ENCODE measurements at places on chromosomes 5 and 9.

- DNase-seq, result no peak
These were observed 52.7 kb downstream of the ADAMTSL1 start for GRCh38 chr9:18526685-18527084.

GRCh38 chr5:10233505-10233904 is 16.2 kb downstream of the ATPSCKMT start:
- DNase-seq, result no peak

DNA sequence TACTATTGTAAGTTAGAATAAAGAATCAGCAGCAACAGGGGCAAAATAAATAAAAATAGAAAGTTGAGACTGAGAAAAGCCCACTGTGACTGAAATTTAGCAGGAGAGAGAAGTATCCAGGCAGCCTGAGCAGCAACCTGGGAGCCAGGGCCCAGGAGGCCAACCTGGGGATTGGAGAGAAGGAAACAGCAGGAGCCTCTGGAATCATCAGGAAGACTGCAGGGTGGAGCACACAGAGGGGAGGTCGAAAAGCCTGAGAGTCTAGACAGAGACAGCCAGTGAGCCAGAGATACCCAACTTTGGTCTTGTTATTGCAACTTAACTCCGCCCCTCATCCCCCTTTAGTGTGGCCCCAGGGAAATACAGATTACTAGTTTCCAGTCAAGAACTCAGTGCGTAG is 98.6 kb downstream of the SLC1A3 start:
- DNase-seq, result no peak

- DNase-seq, result no peak
These were observed 171.3 kb downstream of the GDNF start for GRCh38 chr5:37668524-37669047.

DNA sequence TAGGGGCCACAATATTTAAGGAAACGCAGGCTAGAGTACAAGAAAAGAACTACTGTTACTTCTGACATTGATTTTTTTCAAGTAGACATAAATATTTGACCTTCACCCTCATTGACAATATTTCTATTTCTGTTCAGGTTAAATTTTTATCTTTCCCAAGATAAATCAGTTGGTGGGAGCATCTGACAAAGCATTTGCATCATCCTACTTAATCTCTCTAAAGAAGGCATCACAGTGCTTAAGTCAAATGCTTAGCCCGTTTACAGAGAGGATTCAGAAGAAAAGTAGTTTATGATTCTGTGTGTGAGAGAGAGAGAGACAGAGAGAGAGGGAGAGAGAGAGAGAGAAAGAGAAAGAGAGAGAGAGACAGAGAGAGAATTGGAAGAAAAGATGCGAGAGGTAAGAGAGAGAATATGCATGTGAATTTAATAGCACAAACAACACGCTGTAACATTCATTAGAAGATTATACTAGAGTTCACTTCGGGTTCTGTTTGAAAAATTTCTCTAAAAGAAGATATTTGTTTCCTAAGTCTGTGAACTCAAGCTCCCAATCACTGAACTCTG is 1093.3 kb upstream of the CDH6 start:
- DNase-seq, result no peak

- DNase-seq, result no peak
These were observed 109.5 kb upstream of the NR4A3 start for GRCh38 chr9:99712214-99712613.

GRCh38 chr5:55037046-55037771 is 13.2 kb downstream of the GZMK start:
- no peak for DNase-seq

- DNase-seq, result no peak
These were observed 765.3 kb downstream of the MTRR start for GRCh38 chr5:8634219-8634618.

DNA sequence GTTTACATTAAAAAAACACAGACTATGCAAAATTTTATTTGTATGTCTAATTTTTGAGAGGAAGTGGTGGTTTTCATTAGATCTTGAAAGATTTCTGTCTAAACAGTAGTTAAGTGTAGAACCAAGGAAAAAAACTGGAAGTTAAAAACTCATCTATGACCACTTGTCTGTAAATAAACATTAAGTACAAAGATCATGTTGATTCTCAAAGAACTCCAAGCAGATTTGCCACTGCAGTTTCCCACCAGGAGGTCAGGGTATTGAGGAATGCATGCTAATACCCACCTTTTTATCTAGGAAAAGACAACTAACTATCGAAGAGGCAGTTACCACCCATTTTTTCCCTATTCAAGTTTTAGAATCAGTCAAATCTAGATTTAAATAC is 1.9 kb downstream of the STOM start:
- DNase-seq, result no peak

- DNase-seq, result no peak
These were observed 26.4 kb downstream of the THBS4 start for GRCh38 chr5:80061547-80061946.

GRCh38 chr5:31987985-31988710 is 186.0 kb downstream of the GOLPH3 start:
- no peak for DNase-seq

DNA sequence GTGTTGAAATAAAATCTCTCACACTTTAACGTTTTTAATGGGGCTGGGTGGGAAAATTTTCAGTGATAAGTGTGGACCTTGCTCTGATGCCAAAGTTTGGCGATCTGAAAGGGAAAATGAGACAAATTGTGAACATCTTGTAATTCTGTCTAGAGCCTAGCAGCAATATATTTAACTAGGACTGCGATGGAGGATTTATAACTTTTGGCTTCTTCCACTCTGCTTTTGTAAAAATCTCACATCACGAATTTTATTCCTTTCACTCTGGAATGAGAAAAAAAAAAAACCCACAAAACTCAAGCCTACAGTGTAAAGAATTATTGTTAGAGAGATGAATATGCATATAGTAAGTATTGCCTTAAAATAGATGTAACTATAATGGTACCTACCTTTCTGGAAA is 19.9 kb downstream of the CCNH start:
- DNase-seq, result no peak

GRCh38 chr9:72149231-72149975 is at the start of gene GDA:
Gene GDA (plus strand): TSS chr9:72149440. CDS start chr9:72149560, 120 bp downstream.
- no peak for DNase-seq

DNA sequence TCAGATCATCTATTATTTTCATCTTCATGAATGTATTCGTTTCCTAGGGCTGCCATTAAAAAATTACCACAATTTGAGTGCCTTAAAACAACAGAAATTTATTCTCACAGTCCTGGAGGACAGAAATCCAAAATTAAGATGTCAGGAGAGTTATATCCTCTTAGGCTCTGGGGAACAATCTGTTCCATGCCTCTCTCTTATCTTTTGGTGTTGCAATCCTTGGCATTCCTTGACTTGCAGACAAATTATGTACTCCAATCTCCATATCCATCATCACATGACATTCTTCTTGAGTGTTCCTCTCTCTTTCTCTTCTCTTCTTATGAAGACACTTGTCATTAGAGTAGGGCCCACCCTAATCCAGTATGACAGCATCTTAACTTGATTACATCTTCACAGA is 339.4 kb downstream of the EFNA5 start:
- no peak for DNase-seq

DNA sequence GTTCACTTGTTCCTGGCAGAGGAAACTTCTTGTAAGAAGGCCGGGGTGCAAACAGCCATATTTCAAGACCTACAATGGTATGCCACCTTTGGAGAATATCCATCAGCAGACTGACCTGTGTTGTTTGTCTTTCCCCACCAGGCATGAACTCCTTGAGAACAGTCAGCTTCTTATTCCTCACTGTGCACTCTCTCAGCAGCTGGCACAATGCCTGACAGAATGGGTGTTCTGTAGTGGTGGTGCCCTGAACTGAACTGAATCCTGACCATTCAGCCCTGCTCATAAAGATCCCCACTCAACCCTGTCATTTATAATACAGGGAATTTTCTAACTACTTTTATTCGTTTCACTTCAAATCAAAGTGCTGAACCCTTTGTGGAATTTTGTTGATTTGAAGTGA is 206.9 kb downstream of the COX7C start:
- DNase-seq, result no peak

DNA sequence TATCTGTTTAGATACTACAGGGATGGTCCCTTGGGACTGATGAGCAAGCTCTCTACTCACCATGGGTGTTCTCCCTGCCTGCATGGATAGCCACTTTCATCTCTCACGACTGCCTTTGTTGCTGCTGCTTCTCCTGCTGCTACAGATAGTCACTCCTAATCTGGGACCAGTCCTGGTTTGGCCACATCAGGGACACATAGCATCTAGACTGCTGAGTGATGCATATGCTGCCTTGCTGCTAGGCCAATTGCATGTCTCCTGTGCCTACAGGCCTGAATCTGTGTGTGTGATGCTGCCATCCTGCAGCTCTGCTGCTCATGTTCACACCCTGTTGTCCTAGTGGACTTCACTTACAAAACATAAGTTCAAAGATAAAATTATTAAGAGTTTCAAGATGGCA is 297.1 kb downstream of the HCN1 start:
- DNase-seq, result no peak

DNA sequence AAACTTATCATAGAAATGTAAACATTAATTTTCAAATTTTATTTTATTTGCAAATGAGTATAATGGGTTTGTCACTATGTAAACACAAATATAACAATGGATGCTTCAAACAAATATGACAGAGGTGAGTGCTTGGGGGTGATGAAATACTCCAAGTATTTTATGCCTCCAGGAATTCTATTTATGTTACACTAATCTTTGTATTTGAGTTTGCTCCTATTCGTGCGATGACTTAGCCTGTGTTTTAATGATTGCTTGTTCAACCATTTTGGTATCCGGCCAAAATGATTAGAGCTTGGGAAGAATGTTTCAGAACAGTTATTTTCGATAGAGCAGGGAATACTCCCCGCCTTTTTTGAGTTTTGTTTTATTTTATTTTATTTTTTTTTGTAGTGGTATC is 5.0 kb downstream of the DMRT2 start:
- DNase-seq, result no peak

DNA sequence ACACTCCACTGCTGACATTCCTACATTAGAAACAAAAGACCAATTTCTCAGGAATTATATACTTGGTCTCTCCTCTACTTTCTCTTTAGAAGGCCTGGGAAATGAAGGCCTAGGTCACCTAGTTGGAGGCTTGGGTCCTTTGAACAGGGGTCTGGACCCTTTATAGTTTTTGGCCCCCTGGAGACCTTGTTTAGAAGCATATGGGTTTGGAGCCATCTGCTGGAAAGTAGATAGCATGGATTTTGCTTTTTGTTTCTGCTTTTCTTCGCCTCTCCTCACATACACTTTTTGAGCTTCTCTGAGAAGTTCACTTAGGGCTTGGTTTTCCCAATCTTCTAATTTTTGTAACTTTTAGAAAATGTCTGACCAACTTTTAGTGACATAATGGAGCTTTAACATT is 67.1 kb upstream of the CDK20 start:
- no peak for DNase-seq

DNA sequence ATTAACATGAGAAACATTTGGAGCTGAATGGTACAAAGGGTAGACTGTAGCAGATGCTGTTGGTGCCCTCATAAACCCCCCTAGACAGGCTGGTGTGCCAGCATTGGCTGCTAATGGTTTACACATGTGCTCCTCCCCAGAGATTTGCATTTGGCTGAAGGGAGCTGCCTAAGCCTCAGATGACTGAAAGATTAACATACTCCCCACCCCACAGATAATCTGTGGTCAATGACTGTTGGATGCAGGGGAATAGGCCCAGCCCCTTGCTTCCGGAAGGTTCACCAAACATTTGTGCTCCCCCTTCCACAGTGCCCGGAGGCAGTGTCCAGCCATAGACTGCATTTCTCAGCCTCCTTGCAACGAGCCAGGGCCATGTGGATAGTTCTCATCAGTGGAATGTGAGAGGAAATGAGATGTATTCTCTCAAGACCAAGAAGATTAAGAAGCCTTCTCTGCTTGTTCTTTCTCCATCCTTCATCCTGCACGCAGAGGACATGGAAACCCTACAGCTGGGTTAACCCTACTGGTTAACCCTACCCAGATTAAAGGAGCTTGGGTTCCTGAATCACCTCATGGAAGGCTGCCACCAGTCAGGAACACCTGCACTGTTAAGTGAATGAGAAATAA is 79.6 kb downstream of the PHAX start:
- no peak for DNase-seq

GRCh38 chr5:68740226-68740910 is 353.4 kb upstream of the SLC30A5 start:
- no peak for DNase-seq

DNA sequence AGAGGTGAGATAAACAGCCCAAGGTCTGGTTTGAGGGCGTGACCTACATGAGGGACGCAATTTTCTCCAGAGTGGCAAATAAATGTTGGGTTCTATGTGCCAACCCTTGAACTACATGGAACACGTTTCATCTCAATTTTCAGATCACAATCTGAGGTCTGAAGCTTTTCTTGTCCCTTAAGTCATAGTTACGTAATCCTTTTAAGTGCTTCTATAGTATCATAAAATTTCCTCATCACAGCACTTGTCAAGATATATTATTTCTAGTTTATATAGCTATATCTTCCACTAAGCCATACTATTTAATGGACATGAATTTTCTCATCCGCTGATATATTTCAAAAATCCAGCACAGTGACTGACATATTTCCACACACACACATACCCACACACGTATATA is 53.1 kb upstream of the GRIN3A start:
- DNase-seq, result no peak

GRCh38 chr9:120571443-120572257 is 8.3 kb downstream of the CDK5RAP2 start:
- no peak for DNase-seq

GRCh38 chr5:108728566-108729241 is 19.0 kb upstream of the FER start:
- no peak for DNase-seq

DNA sequence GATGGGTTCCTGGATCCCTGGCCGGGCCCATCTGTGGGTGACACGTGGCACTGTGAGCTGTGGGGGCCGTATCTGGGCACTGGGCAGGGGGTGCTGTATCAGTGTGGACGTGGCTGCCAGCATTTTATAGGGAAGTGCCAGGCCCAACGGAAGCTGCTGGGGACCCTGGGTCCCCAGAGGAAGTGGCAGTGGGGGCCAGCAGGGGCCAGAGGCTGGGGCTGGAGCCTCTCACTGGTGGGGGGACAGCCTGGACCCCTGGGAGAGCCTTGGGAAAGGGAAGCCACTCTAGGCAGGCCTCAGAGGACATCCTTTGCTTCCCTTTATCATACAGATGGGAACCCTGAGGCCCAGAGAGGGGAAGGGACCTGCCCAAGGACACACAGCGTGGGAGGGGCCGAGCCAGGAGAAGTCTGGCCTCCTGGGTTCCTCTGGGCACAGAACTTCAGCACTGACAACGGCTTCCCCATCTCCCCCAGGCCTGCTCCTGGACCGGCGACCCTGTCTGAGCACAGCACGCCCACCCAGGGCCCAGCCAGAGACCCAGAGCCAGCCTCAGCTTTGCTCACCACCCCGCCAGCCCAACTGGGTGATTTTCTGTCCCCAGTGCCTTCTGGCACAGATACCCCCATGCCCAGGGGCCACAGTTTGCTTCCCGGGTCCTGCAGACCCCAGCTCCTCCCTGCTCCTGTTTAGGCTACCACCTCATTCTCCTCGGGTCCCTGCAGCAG is 15.5 kb upstream of the LAMC3 start:
- no peak for DNase-seq

- no peak for DNase-seq
These were observed 10.6 kb downstream of the IRX1 start for GRCh38 chr5:3606121-3606831.
